Fibroblast of skin of scalp (primary cell): ENCODE measurements at places on chromosomes 1 and 21.
A peak's percentile ranks its signal among the peaks of the same experiment; 100 is the strongest.

DNA sequence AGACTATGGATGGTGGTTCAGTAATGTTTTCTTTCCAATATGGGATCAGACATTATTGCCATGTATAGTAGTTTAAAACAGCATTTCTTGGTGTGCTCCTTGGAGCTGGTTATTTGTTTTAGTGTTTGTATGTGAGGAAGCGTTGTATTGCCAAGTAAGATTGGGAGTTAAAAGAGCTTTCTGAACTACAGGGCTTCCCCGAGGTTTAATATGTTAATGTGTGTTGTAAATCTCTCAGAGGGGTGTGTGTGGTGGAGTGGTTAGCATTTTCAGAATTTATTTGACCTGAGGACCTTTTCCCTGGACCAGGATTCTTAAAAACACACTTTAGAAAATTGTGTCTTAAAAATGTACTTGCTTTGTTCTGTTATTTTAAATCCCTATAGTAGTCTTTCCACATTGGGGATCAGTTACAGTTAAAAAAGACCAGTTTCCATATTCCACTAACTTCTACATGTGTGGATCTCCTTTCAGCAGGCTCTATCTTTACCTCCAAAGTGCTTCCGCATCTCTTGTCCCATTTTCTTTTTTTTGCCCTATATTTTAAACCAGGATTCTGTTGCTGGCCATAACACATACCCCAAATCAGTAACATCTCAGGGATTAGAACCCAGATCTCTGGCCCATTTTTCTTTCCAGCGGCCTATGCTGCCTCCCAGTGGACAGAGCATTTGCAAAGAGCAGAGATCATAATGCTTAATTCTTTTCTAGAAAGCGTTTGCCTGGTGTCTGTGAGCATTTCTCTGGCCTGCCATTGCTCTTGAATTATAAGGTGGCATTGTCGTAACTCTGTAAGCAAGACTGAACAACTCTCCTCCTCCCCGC lies 58.6 kb downstream of the PBX1 start:
- peak; percentile 59 for DNase-seq

GRCh38 chr21:44709426-44710293 lies 1.7 kb downstream of the TSPEAR start:
- no peak for DNase-seq

DNA sequence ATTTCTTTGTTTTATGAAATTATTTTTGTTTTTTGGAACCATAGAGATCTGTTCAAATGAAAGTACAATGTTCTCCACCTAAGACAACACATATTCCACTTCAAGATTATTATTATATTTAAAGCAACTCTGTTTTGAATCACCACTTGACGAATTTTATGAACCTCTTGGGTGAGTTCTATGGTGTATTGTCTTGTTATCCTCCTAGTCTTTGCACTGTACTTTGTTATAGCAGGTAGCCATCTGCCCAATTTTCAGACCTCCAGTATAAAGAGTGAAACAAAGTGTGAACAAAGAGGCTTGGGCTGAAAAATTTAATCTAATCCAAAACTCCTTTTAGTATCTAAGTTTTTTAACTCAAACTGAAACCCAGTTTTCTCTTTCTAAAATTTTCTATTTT lies 71.0 kb downstream of the LRRC7 start:
- DNase-seq, result no peak

DNA sequence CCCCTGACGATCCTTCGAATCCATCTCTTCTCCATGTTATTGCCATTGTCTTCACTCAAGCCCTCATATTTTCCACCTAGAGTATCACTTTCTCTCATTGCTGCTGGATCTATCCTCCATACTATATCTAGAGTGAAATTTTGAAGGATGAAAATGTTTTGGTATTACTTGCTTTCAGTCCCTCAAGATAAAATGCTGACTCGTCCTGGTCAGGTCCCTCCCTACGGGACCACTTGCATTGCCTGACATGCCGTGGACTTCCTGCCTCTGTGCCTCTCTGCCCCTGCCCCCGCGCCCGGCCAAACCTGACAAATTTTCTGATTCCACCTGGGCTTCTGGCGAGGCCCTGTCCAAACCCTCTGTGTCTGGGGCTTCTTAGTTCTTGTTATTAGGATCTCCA lies 23.6 kb downstream of the SPATA46 start:
- no peak for DNase-seq

DNA sequence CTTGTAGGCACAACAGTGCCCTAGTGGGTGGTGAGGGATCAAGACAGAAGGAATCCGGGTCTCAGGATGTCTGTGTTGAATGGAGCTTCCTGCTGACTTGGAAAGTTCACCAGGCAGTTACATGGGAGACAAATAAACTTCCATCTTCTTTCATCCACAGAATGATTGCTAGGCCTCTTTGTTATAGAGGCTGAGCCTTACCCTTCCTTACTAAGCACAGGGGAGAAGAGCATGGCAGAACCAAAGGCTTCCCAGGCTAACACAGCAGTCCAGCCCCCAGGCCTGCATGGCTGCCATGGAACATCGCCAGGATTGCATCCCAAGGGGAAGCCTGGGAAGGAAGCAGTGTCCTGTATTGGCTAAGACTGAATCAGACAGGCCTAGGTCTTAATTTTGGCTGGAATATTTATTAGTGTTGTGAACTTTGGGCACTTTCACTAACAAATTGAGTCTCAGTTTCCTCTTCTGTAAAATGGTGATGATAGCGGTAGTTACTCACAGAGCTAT lies 18.7 kb downstream of the HEYL start:
- DNase-seq, result peak; percentile 30
